ENCODE measurements at places on chromosomes 3 and 15. TPM values are rescaled to one million over a fixed set of nuclear protein-coding genes. Genes with fewer than 3 reads are reported as not detected.

GRCh38 chr3:51622413-51622812 is 48.6 kb upstream of the TEX264 start:
- no peak for DNase-seq

- DNase-seq: peak; percentile 90
Observed at GRCh38 chr3:135503760-135504686, 461.5 kb upstream of the PPP2R3A start.

DNA sequence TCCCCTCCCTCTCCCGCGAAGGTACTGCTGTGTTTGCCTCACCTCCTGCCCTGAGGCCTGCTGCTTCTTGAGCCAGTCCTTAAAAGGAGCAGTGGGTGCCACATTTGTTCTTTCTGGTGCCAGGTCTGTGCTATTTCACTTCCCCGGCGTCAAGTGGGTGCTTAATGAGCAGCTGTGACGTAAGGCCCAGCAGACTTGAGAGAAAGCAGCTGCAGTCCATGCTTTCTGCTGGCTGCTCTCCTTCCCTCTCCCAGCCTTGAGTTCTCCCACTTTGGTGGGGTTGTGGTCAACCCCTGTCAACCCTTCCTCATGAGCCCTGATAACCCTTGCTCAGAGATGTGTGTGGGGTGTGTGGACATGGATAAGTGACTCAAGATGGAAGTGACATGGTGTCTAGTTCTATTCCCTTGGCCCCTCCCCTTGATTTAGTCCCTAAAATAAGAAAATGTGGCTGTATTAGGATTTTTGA is 6.9 kb downstream of the INAFM2 start:
- DNase-seq: peak; percentile 47

GRCh38 chr3:38148311-38148882 is 9.9 kb downstream of the MYD88 start:
- DNase-seq: no peak

DNA sequence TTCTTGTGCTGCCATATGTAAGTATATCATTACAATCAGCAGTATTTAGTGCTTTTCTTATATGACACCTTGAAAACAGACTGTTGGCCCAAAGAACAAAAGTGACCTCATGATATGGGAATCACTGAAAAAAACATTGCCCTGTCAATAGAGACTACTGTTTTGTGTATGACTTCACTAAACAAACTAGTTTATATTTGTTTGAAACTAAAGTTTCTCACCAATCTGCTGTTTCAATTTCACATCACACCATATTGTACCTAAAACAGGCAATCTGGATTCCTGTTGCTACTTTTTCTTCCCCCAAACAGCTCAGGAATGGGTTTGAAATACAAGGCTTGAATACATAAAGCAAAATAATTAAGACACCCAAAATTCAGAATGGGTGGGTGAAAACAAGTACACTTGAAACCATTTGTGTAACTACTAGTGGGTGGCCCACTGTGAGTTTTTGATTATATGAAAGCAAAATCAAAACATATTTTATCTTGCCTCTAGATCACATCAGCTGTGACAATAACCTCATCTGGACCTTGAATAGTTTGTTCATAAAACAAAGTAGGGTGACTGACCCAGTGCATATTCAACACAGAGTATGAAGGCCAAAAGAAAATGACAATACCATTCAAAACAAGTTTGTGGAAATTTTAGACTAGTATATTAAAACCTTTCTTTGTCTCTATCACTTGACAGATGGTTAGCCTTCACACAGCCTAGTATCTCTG is 5.9 kb downstream of the ZBTB20 start:
- DNase-seq: no peak

ISLR gene
- 73.7 TPM for polyA plus RNA-seq

GRCh38 chr3:43180027-43180426 is 74.1 kb upstream of the POMGNT2 start:
- DNase-seq: no peak

GOLGA6L4 gene
- 11.1 TPM for polyA plus RNA-seq

DNA sequence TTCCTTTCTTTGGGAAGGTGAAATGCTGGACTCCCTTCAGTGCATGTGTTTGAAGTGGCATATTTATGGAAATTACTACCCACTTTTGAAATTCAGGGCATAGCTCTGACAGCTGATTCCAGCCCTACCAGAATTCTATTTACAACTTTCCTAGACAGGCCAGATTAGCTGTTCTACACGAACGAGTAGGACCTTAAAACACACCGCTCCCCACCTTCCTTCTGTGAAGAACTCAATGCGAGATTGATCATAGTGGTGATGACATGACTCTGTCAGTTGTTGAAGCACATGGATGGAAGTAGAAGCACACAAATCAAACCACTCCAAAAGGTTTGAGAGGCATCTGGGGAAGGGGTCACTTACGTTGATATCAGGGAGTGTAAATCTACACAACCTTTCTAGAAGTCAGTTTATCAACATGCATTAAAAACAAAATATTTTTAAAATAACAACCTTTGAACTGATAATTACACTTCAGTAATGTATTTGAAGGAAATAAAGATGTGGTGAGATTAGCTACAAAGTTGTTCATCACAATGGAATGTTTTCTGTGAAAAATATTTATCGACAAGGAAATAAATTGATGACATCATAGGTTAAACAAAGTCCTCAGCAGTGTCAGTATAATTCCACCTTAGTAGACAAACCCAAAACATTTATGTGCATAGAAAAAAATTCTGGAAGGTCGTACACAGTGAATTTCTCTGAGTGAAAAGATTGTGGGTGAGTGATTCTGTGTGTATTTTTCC is 29.8 kb downstream of the RARB start:
- DNase-seq: no peak

BFSP2 gene
- polyA plus RNA-seq: not detected

- DNase-seq: no peak
Observed at GRCh38 chr3:46408853-46409252, 1.8 kb downstream of the CCRL2 start.

ARPP21 gene
- polyA plus RNA-seq: 1.1 TPM

DNA sequence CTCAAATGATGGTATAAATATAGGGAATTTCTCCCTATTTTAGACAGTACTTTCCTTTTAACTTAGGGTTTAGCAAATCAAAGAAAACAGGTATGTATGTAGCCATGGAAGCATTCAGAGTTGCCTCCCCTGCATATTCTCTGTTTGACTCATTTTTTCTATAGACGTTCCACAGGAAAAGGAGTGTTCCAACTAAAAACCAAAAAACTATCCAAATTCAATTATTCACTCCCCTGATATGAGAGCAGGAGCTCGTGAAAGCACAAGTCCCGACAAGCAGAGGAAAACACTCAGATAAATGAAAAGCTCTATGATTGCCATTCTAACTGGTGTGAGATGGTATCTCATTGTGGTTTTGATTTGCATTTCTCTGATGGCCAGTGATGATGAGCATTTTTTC is 119.5 kb downstream of the FRMD5 start:
- no peak for DNase-seq

DNA sequence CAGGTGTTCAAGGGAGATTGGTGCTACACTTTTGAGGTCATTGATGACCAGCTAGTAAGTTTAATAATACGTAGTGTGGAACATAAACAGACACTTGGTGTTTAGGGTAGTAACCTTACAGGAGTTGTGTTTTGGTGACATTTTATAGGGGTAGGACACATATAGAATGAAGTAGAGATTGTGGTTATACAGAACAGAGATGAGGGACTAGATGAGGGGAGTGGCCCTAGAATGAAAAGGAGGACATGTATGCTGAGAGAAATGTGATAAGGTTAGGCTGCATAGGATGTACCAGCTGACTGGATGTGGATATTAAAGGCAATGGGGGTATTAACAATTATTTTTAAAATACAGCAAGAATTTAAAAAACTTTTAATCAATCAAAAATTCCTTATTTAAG is 8.0 kb downstream of the MBNL1 start:
- no peak for DNase-seq

- DNase-seq: no peak
Observed at GRCh38 chr15:38076786-38077185, 142.3 kb downstream of the TMCO5A start.

DNA sequence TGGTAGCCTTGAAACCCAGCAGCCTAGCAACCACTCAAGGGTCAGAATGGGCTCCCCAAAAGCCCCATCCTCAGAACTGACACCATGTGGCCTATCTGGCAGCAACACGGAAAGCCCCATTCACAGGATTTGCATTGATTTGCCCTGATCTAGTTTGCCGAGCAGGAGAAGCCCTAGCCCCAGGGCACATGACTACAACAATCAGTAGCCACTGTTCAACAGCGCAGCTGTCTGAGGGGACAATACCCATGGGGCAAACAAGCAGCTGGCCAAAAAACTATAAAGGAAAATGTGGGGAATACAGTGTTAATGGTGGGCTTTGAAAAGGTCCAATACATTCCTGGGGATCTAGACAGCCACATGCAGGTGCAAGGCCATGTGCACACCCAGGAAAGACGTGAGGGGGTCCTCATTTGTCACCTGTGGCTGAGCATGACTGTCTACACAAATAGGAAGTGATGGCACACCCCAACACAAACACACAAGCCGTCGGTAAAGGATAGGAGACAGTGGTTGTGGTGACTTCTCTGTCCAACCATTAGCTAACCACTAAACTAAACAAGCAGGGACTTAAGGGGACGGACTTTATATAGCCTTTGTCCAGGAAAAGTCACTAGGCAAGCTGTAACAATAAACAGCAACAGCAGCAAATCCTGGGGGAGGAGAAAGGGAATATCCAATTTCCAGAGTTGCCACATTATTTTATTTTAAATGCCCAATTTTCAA is 113.7 kb downstream of the LRIG1 start:
- DNase-seq: no peak

- DNase-seq: no peak
Observed at GRCh38 chr3:112319516-112320276, 13.3 kb upstream of the CD200 start.

GRCh38 chr3:34213478-34213877 is 415.0 kb downstream of the PDCD6IP start:
- DNase-seq: no peak

DNA sequence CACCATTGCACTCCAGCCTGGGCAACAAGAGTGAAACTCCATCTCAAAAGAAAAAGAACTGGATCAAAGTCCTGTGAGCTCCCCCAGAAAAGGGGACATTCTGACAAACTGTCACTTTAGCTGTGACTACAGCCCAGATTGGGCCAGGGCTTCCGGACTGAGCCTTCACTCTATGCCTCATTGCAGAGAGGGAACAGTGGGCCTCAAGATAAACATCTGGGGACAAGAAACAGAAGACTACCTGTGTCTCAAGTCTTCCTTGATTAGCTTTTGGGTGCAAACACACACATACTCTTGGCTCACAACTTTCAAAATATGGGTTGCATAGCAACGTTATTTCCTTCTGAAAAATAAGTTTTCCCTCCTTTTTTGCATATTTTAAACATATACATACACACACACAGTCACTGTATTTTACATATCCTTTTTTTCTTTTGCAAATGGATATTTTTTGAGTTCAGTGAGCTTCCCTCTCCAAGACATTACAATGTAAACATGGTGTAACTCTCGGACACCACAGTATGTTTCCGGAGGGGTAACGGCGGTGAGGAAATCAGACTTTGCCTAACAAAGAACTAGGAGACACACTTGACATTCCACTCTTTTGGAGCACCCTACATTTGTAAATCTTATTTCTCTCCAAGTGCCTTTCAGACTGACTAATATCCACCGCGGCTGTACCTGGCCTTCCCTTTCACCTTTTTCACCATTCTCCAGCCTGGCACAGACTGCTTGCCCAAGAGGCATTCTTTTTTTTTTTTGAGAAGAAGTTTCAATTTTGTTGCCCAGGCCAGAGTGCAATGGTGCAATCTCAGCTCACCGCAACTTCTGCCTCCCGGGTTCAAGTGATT is 3.5 kb downstream of the TKT start:
- DNase-seq: no peak

- DNase-seq: no peak
Observed at GRCh38 chr15:97461226-97461625, 499.3 kb upstream of the ARRDC4 start.

GRCh38 chr3:49017971-49018706 is at the start of gene DALRD3:
DALRD3 (minus strand) TSS chr3:49018580; CDS start chr3:49018564, 16 bp downstream.
- peak; percentile 84 for DNase-seq

DNA sequence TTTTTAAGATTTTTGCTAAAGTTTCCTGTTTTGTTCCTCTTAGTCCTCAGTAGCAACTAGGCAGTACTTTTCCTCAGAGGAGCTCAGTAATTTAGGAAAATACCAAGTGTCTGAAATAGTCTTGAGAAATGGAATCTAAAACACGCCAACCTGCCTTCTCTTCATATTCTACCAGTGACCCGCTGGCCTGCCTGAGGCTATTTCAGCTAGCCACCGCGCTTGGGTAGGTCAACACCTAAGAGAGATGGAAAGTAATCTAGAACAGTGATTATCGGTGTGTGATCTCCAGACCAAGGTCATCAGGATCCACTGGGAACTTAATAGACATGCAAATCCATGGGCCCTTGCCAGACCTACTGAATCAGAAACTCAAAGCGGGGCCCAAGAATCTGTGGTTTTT is 7.5 kb downstream of the LCTL start:
- no peak for DNase-seq

GRCh38 chr15:39438260-39438659 is 142.6 kb upstream of the THBS1 start:
- no peak for DNase-seq

DNA sequence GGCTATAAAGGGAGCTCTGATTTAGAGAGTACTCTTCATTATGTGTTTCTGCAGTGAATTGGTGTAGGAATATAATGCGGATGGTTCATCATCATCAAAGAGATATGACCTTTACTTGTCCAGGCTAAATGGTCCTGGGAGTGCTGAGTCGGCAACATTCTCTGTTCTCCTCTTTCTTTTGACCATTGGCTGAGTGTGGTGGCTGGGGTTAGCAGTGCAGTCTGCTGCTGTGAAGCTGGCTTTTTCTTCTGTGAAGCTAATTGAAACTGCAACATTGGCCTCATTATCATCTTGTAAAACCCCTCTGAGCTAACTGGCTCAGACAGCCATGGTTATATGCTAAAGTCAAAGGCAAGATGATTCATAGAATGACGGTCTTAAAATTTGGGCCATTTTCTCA is 83.8 kb downstream of the THRB start:
- no peak for DNase-seq

RFT1 gene
- 36.8 TPM for polyA plus RNA-seq

ITIH3 gene
- 9.9 TPM for polyA plus RNA-seq

NDN gene
- polyA plus RNA-seq: 60.7 TPM

DNA sequence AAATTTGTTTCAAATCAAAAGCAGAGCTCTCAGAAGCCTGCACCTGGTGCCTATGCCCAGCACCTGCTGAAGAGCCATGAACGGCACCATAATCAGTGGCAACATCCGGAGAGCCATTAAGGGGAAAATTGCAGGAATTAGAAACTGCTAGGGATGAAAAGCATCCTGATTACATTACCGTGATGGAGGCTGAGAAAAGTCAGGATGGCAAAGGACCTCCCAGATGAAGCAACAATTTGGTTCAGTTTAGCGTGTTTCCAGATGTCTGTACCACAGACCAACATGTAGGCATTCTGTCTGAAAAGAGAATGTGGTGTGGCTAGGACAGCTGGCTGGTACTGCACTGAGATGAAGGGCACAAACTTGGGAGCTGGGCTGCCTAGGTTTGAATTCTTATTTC is 106.1 kb downstream of the EOMES start:
- DNase-seq: no peak

Measured in testis (tissue), 5 donors.